Hematopoietic multipotent progenitor cell treated with erythropoietin and hydrocortisone succinate and interleukin-3 and kit ligand, for 4 days (in vitro differentiated cells): ENCODE measurements at places on chromosomes 2 and 18.

GRCh38 chr2:20473128-20473527, 26.3 kb downstream of the RHOB start:
- DNase-seq = no peak

GRCh38 chr18:21851327-21851961, 110.9 kb downstream of the MIB1 start:
- DNase-seq = peak; percentile 56

DNA sequence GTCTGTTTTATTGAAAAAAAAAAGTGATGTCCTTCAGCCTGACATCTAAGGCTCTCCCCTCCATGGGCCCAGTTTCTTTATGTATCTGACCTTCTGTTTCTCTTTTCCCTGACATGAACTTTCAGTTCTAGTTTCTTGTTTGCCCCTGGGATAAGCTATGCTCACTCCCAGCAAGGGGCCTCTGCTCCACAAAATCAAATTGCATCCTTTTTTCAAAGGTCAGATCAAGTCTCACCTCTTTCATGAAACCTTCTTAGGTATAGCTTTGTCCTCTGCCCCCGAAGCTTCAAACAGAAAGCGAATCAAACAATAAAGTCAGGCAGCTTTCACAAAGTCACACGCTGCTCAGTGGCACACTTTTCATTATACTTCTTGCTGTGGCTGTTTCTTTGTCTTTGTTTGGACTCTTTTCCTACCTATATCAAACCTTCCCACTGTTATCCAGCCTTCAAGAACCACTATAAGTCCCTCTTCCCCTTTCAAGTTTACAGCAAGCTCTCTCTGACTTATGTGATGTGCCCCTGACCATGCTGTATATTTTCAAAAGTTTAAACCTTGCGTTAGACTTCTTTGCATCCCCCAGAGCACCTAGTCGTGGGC, 23.3 kb downstream of the MAP3K19 start:
- no peak for DNase-seq

- DNase-seq = no peak
Measured at GRCh38 chr2:67702937-67703336, 305.8 kb downstream of the ETAA1 start.

DNA sequence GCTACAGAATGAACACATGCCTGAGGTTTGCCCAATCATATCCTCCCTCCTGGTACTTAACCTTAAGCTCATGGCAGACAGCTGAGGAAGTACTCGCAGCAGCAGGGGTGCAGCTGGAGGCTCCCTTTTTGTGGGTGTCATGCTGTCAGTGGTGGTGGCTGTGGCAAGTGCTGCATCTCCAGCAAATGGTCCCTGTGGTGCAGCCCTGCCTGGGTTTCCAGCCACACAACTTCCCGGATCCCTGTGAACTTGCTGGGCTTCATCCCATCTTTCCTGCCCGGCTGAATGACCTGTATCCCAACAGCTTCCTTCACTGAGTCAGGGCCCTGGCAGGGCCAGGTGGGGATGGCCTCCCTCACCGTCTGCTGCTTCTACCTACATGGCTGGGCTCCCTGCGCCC, 5.0 kb downstream of the TMEM185B start:
- no peak for DNase-seq

DNA sequence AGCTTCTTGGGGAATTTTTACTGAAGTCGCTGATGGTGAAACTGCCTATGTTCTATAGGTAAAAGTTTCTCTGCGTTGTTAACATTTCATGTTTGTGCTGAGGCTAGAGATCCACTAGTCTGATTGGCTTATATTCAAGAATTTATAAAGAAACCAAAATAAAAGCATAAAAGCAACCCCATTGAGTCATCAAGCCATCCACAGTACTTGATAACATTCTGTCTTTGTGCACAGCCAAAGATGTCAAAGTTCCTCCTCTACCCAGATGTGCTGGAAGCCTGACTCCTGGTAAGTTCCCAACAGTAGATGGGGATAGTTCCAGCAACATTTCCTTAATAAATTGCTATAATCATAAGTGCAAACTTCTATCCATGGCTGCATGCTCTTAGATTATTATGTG, 107.8 kb downstream of the TANC1 start:
- no peak for DNase-seq

GRCh38 chr2:68974946-68975665, 670 bp downstream of the GKN1 start:
- no peak for DNase-seq

GRCh38 chr2:24515831-24516230, 24.8 kb downstream of the NCOA1 start:
- DNase-seq = peak; percentile 59

- no peak for DNase-seq
Measured at GRCh38 chr2:108560241-108560811, 26.1 kb downstream of the LIMS1 start.

- no peak for DNase-seq
Measured at GRCh38 chr2:129008055-129008880, 689.6 kb upstream of the HS6ST1 start.

DNA sequence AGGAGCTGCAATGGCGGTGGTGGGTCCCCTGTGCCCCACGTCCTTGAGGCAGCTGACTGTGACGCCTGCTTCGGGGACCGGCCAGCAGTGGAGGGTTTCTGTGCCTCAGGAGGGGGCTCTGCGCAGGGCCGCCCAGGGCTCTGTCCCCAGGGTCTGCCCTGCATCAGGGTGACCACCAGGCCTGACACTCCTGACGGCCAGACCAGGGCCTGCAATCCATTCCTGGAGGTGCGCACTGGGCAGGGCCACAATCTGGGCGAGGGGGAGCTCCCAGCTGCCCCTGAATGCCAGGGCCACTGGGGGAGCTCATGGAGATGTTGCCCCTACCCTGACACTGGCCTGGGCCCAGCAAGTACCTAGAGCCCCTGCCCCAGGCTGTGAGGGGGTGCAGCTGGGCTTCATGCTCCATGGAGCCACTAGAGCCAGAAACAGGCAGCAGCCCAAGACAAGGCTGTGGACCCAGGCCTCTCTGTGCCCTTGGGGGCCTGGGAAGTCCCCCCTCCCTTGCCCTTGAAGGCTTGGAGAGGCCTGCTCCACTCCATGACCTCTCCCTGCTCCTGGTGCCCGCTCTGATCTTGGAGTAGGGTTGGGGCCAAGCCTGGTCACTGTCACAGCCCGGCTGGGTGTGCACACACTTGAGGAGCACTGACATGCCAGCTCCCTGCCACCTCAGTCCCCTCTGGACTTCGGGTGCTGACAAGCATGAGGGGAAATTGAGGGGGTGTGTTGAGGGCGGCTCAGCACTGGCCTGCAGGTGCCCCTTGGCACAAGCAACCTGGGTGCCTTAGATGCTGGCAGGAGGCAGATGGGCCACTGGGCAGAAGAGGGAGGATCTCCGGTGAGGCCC, 55.9 kb downstream of the LDAH start:
- DNase-seq = no peak

GRCh38 chr2:238772635-238773297, 75.1 kb upstream of the TWIST2 start:
- DNase-seq = no peak

- no peak for DNase-seq
Measured at GRCh38 chr2:144559681-144560080, 39.8 kb upstream of the ZEB2 start.

GRCh38 chr18:62384610-62385097, 59.5 kb downstream of the TNFRSF11A start:
- DNase-seq = no peak

DNA sequence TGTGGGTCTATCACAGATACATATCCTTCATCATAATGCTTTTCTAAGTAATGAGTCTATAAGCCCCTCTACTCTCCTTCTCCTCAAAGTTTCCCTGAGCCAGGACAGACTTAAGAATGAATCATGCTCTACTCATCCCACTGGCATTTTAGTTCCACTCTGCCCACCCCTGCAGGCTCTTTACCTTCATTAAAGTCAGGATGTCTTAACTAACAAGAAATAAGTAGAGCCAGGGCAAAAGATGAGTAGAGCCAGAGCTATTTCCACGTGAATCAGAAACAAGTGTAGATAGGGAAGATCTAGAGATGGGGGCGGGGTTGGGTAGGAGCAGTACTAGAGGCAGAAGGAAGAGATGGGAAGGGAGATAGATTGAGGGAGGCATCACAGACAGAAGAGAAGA, 790.5 kb downstream of the RNF144A start:
- DNase-seq = no peak

- DNase-seq = no peak
Measured at GRCh38 chr2:45818591-45818990, 167.1 kb downstream of the PRKCE start.

GRCh38 chr2:163319006-163319405, 416.8 kb downstream of the FIGN start:
- peak; percentile 2 for DNase-seq

DNA sequence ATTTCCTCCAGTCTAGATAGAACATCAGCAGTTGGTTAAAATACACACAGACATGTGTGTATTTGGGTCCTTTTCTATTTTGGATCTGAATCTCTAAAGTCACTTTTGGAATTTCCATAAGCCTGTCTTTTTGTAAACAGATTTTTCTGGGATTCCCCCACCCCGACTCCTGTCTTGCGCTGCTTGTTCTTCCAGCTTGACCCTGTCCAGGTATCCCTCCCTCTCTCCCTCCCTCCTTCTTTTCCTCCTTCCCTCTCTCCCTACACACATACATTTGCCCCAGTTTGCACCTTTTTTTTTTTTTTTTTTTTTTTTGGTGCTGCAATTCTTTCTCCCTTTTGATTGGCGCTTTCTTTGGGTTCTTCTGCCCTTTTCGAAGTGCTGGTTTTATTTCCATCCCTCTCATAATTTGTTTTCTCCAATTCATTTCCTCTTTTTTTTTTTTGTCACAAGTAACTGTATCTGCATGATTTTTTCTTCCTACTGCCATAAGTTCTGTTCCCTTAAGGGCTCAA, 114.8 kb upstream of the SERTAD2 start:
- no peak for DNase-seq

DNA sequence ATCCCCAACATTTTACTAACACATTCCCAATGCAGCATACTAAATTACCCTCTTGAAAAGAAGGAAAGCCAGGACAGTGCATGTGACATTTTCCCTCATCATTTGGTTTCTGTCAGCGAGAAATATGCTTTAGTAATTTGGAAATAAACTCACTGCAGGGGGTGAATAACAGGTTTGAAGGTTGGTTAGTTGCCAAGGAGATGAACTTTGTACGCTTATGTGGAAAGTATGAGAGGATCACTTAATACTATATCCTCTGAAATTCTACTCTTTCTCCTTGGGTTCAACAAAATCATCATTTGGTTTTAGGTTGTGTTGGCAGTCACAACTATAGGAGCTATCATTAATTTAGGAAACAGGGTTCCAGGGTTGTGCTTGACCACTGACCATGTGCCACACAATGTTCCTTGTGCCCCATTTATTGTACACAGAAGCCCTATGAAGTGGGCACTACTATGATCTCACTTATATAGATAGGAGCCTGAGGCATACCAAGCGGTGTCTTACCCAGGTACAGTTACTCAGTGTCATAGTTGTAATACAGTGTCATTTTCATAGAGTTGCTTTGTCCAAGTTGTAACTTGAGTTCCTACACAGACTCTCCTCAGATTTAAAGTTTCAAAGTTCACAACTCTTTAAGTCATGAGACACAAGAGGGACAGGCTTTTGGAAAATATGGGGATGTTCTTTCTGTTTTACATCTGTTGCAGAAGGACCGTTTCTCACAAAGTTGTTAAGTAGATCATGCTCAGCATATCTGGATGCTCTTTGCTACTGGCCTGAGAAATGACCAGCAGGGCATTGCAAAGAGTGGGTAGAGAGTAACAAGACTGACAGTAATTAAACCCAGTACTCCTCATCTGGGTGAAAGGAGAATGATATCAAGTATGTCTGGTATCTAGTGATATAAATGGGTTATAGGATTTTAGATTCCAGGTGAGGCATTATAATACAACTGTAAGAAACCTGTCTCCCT, 91.8 kb downstream of the MAP4K4 start:
- DNase-seq = no peak

GRCh38 chr2:47288864-47289263, 114.1 kb upstream of the MSH2 start:
- DNase-seq = no peak

- DNase-seq = peak; percentile 91
Measured at GRCh38 chr2:25228848-25229278, 60.5 kb upstream of the POMC start.

DNA sequence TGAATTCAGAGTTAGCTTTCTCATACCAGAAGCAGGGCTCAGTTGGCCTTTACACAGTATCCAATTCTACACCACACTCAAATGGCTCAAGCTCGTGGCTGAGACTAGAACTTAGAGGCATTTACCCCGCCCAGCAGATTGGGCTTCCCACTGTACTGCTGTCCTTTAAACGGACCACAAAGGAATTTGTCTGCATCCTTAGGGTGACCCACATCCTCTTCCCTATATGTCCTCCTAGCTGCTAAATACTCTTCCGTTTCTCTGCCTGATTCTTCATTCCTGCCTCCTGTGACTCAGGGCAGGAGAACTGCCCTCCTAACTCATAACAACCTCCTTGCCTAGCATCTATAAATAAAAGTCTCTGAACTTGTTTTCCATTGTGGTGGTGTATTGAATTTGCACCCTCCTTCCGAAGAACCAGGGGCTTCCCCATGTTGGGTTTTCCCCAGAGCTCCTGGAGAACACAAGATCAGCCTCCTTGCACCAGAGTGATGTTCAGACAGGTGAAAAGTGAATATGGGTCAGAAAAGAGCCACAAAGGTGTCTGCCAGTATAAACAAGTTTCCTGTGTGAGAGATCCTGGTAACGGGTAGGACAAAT, 32.0 kb upstream of the MC4R start:
- no peak for DNase-seq

GRCh38 chr2:38862476-38862875, 13.3 kb downstream of the DHX57 start:
- no peak for DNase-seq

DNA sequence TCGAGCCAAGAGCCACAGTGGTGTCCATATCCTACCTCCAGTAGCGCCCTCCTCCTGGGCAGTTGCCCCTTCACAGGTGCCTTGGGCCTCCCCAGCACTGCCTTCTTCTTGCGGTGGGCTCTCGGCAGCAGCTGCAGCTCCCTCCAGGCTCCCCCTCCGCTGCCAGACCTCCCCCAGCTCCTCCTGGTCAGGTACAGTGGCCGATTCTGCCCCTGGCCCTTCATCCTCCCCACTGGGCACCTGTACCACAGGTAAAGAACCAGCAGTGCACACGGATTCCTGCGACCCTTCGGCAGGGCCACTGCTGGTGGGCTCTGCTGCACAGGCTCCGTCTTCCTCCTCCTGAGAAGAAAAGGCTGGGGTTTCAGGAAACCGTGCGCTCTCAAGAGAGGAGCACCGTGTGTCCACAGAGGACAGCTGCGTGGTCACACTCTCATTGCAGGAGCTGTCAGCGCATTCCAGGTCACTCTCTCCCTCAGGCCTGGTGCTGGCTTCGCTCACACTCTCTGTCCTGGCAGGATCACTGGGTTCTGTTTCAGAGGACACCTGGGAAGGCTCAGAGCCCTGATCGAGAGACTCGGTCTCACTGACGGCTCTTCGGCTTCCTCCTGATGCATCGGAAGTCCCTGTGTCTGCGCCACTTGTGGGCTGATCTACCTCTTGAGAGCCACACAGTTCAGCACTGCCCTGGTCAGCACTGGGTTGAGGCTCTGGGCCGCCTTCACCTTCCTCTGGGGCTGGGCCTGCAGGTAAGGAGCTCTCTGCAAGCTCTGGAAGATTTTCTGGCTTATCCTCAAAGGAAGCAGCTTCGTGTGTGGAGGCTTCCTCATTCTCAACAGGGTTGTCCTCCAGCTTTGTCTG, 147.4 kb upstream of the STK17B start:
- DNase-seq = no peak
